ENCODE measurements at places on chromosomes 5 and 9.

DNA sequence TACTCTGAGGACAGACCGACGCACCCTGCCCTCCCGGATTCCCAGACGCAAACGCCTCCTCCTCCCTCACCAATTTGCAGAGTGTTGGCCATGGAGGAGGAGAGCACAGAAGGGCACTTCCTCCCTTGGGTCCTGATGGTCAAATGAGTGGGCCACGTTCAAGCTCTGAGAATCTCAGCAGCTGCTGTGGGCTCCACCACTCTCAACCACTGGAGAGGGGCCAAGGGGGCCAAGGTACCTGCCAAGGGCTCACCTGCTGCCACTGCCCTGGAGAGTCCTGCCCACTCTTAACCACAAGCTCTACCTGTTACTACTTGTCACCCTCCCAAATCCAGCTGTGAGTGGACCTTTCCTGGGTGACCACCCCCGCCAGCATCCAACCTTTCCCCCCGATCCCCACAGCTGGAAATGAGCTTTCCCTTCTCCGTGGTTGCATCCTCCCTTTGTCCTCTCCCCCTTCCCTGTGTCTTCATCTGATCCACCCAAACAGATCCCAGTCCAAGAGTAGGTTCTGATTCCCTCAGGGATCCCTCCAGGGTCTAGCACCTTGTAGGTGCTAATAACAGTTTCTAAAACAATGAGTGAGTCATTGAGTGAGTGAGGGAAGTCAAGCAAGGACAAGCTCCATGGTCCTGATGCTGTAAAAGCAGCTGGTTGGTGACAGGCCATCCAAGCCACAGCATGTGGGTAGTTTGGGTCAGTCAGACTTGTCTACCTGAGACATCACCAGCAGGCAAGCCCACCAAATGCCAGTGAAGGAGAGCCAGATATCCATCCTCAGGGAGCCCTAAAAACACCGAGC, 69.7 kb downstream of the FAM114A2 start:
- DNase-seq, result no peak

- no peak for DNase-seq
Measured at GRCh38 chr9:135662758-135663450, at the start of gene LCN9. TSS of gene LCN9 (plus strand) at chr9:135663309. CDS start at chr9:135663322, 13 bp downstream.

DNA sequence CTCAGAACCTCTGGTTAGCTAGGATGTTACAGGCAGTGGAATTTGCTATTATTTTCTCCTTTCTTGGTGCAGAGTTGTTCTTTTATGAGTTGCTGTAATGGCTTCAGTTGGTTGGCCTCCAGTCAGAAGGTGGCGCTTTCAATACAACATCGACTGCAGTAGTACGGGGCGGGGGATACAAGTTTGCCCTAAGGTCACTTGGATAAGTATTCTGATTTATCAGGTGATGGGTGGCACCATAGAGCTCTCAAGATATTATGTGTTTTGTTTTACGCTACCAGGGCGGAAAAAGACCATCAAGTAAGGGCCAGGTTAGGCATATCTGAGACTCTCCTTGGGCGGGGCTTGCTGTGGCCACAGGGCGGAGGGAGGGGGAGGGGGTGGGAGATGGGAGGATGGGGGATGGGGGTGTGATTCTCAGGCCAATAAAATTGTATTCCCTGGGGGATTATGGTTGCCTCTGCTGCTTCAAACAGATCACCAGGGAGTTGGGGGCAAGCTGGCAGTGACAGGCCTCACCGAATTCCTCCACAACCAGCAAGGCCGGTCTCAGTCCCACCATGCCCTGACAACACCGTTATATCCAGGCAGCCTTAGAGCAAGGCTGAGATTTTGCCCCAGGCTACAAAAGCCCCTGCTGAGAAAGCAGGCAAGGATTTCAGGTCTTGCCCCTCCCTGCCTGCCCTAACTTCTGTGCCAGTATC, 15.9 kb upstream of the RNF38 start:
- DNase-seq, result no peak

DNA sequence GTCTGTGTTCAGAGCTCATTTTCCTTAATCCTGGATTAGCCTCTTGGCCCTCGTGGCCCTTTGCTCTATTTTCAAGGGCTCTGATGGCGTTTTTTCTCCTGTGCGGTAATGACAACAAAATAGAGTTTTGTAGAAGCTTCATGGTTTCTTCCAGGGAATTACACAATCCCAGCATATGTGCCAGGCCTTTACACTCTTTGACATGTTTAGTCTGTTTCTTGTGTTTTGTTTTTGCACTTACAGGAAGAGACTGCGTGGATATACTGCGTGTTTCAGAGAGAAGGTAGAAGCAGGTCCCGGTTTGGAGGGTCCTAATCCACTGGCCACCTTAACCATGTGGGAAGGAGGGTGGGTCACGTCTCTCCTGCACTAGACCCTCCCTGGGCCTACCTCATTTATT, 400.2 kb upstream of the IRX4 start:
- no peak for DNase-seq

DNA sequence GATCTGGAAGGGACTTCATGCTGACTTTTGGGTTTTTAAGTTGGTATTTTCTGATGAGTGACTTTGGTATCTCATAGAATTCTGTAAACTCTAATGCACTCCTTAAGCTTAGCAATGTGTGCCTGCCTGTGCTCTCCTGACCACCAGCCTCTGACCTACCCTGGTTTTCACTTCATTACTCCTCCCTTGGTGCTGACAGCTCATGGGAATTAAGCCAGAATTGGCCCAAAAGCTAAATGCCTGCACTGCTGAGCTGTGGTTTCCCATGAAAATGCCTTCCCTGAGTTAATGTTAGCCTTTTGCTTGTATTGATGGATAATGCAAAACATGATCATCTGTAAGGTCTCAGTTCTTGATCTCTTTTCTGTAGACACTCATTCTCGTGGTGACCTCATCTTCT, 308.0 kb downstream of the DOCK8 start:
- no peak for DNase-seq

DNA sequence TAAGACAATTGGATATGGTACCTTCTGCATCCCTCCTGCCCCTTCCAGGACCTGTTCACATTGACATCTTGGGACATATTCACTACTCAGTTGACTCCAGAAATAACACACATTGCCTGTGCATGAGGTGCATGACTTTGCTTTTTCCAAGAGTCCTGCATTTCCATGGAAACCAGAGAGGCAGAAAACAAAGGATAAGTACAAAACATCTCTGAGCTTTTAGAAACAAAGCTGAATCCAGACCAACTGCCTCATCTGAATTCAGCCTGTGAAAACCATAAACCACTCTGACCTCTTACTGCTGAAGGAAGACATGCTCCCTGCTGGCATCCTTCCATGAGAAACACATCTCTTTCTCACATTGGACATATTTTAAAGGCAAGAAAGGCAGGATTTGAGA, 695.1 kb downstream of the TAF11L14 start:
- DNase-seq, result no peak

DNA sequence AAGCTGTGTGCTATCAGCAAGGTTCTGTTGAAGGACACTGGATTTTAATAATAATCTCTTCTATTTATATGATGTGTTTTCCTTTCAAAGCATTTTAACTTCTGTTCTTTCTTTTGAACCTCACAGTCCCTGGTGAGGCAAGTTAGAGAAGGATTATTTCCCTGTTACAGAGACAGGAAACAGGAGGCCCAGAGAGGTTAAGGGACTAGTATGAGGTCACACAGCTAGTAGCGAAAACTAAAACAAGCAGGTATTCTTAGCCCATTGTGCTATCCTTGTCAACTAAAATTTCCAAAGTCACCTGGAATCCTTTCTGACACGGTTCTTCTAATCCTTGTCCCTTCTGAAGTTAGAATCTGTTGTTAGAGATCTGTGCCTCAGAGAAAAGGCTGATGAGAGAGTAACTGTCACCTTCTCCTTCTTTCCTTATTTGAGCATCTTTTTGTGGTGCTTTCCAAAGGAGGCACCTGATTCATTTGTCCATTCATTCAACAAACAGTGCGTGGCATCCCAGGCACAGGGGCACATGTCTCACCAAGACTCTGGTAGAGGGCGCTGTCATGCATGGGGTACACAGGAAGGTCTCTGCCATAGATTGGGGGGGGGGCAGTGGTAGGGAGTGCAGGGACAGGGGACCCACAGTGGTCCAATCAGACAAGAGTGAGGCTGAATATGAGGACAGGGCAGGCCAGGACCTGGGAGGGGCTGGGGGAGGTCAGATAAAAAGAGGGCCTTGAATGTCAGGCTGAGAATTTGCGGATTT, 61.5 kb downstream of the CRB2 start:
- no peak for DNase-seq

- DNase-seq, result no peak
Measured at GRCh38 chr5:132368186-132368585, 1.3 kb upstream of the SLC22A5 start.

- DNase-seq, result no peak
Measured at GRCh38 chr5:16750445-16750844, 133.6 kb upstream of the RETREG1 start.

- DNase-seq, result no peak
Measured at GRCh38 chr9:129549684-129550083, 71.2 kb downstream of the C9orf50 start.

DNA sequence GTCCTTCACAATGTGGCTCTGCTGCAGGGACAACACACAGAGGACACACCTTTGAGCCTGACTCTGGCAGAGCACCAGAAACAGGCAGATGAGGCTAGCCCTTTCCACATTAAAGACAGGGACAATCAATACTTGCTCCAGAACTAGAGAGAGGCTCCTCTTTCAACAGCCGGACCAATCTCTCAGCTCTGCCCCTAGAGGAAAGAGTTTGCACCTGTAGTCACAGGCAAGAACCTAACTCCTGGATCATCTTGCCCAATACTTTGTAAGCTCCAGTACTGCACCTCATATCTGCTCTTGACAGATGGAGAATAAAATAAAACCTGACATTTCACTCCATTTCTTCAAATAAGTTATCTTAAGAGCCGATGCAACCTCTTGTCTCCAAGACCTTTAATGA, 52.1 kb downstream of the EPB41L4A start:
- DNase-seq, result no peak

GRCh38 chr5:123701511-123702200, 189.7 kb downstream of the CSNK1G3 start:
- DNase-seq, result no peak

DNA sequence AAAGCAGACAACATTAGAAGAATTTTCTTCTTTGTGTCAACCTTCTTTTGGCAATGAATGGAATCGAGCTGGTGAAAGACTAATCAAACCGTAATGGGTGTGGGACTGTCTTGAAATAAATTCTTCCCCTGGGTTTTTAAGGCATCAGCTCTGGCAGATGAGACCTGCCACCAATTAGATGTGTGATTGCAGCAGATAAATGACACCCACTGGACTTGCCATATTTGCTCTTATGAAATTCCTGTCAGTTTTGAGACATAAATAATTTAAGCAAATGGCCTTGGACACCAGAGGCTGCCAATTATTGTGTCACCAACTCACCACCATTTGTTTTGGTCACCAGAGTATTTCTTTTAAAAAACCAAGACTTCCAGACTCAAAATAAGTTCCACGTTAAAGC, 135.9 kb upstream of the RGMB start:
- DNase-seq, result no peak

DNA sequence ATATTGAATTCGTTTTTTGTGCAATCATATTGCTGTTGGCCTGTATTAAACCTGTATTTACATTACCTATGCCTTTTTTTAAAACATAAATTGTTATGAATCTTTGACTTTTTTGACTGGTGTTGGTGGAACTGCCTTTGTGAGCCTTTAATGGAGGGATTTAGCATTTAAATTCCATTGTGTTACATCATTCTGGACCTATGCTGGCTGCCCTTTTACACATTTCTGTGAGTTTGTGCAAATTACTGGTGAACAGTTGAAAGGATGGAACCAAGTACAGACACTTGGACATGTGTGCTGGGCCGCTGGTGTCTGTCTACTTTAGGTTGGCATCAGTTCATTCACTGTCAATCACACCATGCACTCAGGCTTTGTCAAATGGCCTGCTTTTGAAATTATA, 3.4 kb downstream of the SNX18 start:
- no peak for DNase-seq

DNA sequence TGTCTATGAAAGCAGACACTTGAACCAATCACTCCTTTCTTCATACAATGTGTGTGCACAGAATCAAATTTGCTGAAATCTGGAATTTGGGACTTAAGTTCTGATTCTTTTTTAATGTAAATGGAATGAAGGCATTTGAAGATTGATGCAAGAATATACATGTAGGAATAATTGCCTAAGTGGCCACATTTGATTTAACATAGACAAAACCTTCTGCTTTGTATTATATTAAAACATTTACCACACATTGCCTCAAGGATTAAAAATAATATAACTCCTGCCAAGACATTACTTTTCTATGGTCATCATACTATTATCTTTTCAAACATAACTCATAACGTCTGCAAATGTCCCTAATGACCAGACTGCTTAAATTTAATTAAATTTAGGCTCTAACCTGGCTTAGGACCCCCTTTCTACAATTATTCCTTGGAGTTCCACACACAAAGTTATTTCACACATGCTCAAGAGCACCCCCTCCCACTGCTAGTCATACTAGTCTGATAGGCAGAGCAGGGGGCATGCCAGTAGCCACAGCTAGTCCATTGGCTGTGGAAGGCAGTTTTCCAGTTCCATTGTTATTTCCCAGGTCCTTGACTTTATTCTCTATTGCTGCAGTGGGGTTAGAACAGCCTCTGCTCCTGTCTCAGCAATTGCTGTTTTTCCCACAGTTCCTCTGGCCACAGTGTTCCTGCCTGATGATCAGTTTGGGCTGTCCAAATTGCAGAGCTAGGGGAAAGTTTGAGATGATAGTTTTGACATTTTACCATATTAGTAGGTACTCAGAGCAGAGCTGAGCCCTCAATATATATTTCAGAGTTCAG, 360.6 kb upstream of the GRAMD2B start:
- DNase-seq, result no peak

DNA sequence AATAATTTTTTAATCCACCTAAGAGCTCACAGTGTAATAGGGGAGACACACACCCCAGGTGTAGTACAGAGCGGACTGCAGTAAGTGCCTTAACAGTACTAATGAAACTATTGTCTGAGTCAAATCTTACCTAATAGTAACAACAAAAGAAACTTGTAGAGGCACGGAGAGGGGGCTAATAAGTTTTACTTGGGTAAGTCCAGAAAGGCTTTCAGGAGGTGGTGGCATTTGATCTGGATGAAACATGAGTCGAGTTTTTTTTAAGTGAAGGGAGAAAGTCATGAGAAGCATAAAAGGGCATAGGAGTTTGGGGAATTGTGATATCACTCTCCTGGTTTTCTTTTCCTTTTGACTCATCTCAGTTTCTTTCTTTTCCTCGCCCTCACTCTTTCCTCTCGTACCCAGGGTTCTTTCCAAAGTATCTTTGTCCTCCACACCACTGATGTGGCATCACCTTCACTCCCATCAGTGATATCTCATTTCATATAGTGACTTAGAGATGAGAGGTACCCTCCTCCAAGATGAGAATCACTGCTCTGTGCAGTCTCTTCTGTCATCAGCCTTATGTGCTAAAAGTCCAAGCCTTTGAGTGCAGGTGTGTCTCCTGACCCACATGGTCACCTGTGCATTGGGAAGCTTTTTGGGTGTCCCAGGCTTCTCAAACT, 2.0 kb downstream of the CTNNA1 start:
- no peak for DNase-seq

DNA sequence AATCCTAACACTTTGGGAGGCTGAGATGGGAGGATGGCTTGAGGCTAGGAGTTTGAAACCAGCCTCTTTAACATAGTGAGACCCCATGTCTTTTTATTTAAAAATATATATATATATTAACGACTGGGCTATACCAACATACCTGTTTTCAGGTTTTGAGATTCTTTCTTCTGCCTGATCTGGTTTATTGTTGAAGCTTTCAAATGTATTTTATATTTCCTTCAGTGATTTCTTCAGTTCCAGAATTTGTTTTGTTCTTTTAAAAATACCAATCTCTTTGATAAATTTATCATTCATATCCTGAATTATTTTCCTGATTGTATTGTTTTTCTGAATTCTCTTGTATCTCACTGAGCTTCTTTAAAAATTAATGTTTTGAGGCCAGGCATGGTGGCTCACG, 31.2 kb downstream of the OGN start:
- DNase-seq, result no peak

GRCh38 chr5:130289132-130290088, 385.1 kb downstream of the CHSY3 start:
- DNase-seq, result no peak

Measured in activated T-cell treated with anti-CD3 and anti-CD28 coated beads, Interleukin-2, amount 50 U/mL, for 1 hour (primary cell).